ENCODE measurements at places on chromosomes 6 and 20. TPM values are rescaled to one million over a fixed set of nuclear protein-coding genes. Genes with fewer than 3 reads are reported as not detected.

- DNase-seq = no peak
Measured at GRCh38 chr6:167054987-167055386, 55.8 kb downstream of the CEP43 start.

LY6G6F gene
- total RNA-seq = not detected

LTA gene
- total RNA-seq = not detected

DNA sequence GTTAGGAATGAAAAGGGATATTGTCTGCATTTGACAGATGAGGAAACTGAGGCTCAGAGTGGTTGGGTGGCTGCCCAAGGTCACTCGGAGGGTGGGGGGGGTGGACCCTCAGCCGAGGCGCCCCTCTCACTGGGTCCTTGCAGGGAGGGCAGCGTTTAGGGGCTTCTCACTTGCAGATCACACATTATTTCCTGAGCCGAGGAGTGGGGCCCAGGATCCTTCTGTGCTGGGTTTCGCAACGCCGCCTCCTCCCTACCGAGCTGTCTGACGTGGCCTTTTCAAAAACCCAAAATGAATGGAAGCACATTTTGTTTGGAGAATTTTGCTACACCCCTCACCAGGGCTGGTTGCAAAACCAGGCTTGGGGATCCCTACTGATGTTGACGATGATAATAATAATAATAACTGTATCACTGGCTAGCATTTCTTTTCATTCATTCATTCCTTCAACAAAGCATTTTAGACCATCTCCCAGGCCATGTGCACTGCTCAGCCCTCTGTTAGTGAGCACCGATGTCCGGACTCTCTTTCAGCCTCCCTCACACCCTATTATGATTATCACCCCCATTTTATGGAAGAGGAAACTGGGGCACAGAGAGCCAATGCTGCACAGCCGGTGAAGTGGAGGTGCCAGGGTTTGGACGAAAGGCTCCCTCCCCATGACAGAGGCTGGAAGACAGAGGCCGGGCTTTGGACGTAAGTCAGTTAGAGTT is 5.2 kb downstream of the DLGAP4 start:
- DNase-seq = no peak

GRCh38 chr6:53615633-53616449 is 49.7 kb downstream of the KLHL31 start:
- no peak for DNase-seq

DNA sequence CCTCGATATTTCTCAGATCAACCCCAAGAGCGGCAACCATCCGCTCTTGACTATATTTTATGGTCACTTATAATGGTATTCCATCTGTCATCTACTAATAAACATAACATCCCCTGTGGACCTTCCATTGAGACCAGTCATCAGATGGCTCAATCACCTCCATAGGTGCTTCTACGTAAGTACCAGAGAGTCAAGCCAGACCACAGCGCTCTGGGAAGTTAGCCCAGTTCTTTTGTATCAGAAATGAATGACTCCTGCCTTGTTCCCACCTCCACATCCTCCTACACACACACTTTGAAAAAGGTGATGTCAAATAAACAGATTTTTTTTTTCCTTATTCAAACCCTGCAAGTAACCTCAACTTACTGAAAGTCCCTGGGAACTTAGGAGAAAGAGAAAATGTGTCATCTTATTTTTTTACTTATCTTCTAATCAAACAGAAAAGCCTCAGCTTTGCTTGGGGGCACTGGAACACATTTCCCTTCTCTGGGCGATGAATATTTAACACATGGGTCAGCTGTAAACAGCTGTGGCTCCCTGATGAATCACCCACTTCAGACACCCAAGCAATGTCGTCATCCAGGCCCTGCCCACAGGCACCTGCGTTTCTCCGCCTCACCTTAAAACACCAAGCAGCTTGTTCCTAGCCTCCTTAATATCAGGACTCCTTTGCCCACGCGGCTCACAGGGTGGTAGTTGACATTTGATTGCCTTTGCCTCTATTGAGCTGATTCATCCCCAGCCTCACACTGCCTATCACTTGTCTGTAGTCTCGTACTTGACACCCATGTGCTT is 121.4 kb upstream of the LY86 start:
- DNase-seq = no peak

DNA sequence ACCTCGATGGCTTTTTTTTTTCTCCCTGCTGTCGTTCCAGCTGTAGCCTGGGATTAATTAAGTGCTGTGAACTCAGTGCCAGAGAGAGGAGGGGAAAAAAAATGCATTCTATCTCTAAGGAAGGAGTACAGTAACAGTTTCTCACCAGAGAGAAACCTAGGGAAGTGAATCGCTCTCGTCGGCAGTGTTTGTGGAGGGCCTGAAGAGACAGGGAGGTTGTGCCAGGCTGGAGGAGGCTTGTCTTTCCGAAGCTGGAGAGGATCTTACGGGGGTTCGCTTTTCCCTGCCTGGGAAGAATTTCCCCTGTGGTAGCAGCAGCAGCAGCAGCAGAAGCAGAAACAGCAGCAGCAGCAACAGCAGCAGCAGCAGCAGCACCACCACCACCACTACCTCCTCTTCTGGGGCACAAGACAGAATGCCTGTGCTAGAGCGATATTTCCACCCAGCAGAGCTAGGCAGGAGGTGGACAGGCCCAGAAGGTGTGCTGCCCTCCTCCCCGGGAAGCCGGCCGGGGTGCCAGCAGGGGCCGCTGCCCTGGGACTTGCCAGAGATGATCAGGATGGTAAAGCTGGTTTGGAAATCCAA is 186.5 kb downstream of the PDE7B start:
- peak; percentile 58 for DNase-seq

RIPOR2 gene
- total RNA-seq = 3.1 TPM
